Activated CD4-positive, alpha-beta T cell treated with anti-CD3 and anti-CD28 coated beads, Interleukin-2, amount 50 U/mL, for 4 hours (primary cell): ENCODE measurements at places on chromosomes 12 and 14.

- peak; percentile 99 for DNase-seq
Measured at GRCh38 chr12:108514973-108515814, at the start of gene FICD. TSS of gene FICD (plus strand) at chr12:108515277. CDS start at chr12:108516973, 1,696 bp downstream.

DNA sequence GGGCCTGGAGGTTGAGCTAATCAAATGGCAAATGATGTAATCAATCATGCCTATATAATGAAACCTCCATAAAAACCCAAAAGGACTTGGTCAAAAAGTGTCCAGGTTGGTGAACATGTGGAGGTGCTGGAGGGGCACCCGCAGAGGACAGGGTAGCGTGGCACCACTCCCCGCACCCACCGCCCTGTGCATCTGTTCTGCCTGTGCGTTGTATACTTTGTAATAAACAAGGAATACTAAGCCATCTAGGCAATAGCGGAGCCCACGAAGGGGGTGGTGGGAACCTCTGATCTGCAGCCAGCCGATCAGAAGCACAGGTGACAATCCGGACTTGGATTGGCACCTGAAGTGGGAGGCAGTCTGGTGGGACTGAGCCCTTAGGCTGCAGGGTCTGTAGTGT is 75.8 kb upstream of the GPR68 start:
- DNase-seq, result no peak

- no peak for DNase-seq
Measured at GRCh38 chr12:123532019-123532418, 1.5 kb downstream of the RILPL1 start.

- DNase-seq, result no peak
Measured at GRCh38 chr14:43795600-43796228, 711.4 kb downstream of the FSCB start.

DNA sequence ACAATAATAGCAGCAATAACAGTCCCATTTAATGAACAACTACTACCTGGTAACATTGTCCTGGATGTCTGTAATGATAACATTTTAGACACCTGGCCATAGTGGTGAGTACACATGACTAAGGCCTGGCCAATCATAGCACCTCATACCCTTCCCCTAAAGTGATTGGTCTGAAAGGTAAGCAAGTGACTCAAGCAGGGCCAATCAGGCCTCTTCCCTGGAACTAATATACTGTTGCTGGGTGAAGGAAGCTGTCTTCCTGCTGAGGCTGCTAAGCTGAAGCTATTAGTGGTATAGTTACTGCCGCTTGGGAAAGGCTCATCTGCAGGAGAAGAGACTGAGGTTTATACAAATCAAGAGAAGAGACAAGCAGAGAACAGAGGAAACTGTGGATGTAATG is 18.7 kb upstream of the NOS1 start:
- no peak for DNase-seq

- no peak for DNase-seq
Measured at GRCh38 chr14:69554500-69554899, 20.2 kb downstream of the CCDC177 start.

DNA sequence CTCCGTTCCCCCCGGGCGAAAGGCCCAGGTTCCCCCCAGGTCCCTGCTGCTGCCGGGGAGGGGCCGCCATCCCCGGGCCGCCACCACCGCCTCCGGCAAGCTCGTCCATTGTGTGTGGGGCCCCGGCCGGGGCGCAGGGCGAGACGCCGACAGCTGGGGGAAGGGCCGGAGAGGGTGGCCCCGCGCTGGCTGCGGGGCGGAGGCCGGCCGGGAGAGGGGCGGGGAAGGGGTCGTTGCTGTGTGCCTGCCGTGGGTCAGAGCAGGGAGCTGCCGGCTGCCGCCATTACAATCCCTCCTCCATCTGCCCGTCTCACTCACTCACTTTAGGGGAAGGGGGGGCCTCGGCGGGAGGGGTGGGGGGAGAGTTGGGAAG is at the start of gene STRN3:
STRN3 (minus strand) TSS at position 303 of the 373 bp plus-strand sequence; CDS start at position 109, 194 bp downstream.
- no peak for DNase-seq

- DNase-seq, result no peak
Measured at GRCh38 chr12:46265102-46265501, 3.7 kb downstream of the SLC38A1 start.

- peak; percentile 33 for DNase-seq
Measured at GRCh38 chr12:6277982-6278438, 32.5 kb upstream of the PLEKHG6 start.

- no peak for DNase-seq
Measured at GRCh38 chr12:24544368-24544767, 404.5 kb downstream of the BCAT1 start.

DNA sequence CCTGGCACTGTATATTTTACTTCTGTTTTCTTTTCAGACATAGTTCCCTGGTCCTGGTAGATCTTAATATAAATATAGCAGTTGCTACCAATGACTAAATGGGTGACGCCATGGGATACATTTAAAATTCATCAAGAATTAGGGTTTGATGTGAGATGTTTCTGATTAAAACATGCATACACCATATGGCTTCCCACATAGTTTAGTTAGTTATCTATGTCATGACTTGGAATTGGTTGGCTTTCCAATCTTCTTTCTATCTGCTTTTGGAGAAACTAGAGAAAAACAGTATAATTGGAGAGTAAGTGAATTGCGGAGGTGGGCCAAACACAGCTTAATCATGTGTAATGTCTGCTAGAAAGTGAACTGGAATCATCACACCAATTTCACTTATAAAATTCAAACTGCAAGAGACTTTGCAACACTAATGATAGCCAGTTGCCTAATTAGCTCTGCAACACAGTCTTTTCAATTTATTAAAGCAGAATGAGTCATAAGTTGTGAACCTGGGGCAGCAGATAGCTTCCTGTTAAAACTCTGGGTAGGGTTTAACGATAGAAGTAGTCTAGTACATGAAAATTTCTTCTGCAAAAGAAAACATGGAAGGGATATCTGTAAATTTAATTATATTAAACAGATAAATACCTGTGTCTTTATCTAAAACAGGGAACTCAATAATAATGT is 295.2 kb downstream of the SLC16A7 start:
- DNase-seq, result no peak

- peak; percentile 27 for DNase-seq
Measured at GRCh38 chr12:52050116-52050757, 1.0 kb upstream of the NR4A1 start.

DNA sequence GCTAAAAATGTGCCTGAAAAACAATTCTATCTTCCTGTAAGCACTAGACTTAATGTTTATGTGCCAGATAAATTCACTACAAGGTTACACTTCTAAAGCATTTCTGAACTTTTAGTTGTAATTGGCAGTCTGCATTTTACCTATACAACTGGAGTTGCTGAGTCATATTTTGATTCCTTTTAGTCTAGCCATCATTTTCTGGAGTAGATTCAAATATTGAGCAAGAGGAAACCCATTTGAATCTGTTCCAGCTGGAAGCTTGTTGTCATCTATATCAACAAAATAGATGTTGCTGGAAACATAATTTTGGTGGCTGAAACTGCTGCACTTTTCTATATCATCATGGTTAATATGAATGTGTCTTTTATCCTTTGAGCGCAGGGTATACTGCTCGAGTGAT is 122.2 kb upstream of the CCDC175 start:
- DNase-seq, result no peak

- no peak for DNase-seq
Measured at GRCh38 chr14:98514016-98514415, 758.0 kb downstream of the BCL11B start.

DNA sequence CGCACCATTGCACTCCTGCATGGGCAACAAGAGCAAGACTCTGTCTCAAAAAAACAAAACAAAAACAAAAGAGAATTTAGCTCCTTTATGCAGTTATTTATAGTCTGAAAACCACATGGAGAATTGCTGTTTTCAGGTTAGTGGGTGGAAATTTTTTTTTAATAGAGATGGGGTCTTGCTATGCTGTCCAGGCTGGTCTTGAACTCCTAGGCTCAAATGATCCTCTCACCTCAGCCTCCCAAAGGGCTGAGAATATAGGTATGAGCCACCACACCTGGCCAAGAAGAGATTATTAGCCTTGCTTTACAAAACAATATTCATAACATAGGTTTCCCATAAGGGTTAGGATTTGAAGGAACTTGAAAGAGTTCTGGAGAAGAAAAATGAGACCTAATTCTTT is 12.1 kb upstream of the SRP54 start:
- no peak for DNase-seq

DNA sequence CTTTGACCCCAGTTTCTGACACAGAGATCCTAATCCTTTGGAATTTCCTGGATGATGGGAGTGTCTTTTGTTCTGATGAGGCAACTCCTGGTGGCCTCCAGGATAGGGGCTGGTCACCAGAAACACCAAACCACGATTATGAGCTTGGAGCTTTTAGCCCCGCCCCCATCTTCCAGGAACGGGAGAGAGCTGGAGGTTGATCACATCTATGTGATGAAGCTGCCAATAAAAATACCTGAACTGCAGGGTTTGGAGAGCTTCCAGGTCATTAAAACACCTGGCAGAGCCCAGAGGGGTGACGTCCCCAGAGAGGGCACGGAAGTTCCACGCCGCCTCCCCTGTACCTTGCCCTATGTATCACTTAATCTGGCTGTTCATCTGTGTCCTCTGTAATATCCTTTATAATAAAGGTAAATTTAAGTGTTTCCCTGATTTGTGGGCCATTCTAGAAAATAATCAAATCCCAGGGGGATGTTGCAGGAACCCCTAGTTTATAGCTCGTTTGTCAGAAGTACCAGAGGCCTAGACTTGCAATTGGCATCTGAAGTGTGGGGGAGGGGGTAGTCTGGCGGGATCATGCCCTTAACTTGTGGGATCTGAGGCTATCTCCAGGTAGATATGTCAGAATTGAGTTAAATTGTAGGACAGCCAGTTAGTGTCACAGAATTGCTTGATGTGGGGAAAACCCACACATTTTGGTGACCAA is 21.2 kb downstream of the APPL2 start:
- DNase-seq, result no peak

GRCh38 chr12:80714055-80714454 is 2.7 kb upstream of the MYF5 start:
- no peak for DNase-seq

GRCh38 chr14:81416194-81416952 is 16.2 kb upstream of the STON2 start:
- DNase-seq, result no peak

DNA sequence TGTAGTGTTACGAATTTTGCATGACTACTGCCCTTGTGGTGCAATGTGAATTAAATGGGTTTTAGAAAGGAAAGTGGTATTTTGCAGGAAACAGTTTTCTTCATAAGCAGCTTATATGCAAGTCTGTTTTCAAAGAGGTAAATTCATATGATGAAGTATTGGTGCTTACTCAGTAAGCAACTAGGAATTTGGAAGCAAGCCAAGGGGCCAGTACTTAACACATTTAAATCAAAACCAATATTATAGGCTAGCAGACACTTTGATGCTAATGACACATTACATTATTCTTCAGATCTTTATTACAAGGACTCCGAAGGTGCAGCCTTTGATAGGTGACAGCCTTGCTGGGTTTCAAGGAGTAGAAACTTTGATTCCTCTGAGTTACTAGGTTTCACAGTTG is 23.1 kb downstream of the MGAT4C start:
- DNase-seq, result no peak

- no peak for DNase-seq
Measured at GRCh38 chr14:68364792-68365192, 428.1 kb downstream of the ZFP36L1 start.

DNA sequence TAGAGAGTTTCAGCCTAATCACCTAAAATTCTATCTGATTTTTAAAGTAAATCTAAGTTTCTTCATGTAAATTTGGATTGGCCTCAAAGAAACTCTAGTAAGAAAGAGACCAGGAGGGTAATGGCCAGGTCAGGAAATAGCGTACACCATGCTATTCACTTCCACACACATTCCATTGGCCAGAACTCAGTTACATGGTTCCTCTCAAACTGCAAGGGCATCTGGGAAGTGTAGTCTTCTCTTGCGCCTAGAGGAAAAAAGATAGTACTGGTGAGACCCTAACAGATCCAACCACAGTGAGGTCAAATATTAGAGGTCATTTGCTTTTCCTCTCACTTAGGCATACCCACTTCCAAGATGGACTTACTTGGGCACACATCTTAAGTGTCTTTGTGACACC is 39.1 kb downstream of the MBIP start:
- DNase-seq, result no peak

GRCh38 chr14:54567639-54568561 is 972 bp downstream of the SAMD4A start:
- peak; percentile 44 for DNase-seq

DNA sequence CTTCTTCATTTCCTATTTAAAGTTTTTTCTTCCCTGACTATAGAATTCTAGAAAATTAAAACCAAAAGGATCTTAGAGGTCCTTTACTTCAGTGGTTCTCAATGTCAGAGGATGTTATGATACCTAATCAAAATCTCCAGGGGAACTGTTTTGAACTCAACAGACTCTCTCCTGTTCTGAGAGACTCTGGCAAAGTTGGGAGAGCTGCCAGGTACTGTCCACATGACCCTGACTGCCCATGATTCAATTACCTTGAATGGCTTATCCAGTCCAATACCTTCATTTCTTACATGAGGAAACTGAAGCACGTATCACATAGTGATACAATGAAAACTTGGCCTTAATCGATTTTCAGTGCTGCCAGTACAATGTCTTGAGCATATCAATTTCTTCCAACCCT is 16.6 kb downstream of the ALKBH1 start:
- DNase-seq, result no peak

DNA sequence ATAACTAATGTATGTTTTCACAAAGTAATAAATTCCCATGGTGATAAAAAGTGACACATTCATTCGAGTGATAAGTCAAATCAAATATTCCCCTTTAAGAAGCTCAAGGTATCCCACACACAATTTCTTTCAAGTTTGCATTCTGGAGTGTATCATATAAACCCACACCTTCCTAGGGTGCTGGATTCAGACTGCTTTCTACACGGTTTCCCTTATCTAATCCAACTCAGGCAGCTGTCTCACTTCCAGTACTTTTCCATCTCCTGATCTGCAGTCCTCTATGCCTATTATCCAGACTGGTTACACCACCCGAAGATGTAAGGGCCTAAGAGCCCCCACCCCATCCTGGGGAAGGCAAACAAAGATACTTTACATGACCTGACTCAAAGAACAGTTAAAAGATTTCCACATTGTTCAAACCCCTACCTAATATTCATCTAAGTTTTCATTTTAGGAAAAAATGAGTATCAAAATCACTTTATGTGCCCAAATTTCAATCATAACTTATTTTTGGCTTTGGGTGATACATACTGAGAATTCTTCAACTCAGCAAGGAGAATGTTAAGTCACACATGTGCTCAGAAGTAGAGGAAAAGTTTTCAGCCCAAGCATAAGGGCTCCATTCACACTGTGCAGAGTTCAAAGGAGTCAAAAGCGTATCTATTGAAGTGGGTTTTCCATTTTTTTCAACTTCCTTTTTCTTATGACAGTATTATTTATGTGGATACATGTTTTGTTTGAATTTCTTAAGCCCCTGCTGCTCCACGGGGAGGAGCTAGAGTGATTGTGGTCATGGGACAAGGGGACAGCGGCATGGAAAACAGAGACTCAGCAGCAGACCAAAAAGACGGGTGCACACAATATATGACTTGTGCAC is 41.8 kb downstream of the CORO1C start:
- no peak for DNase-seq

GRCh38 chr12:132021031-132021871 is 71.5 kb downstream of the EP400 start:
- DNase-seq, result no peak

- no peak for DNase-seq
Measured at GRCh38 chr14:85572011-85572410, 42.1 kb downstream of the FLRT2 start.
